Stimulated activated CD8-positive, alpha-beta memory T cell treated with anti-CD3 and anti-CD28 coated beads, Interleukin-2, amount 100 ng/mL, for 48 hours (primary cell): ENCODE measurements at places on chromosomes 2 and 18.
A peak's percentile ranks its signal among the peaks of the same experiment; 100 is the strongest.

GRCh38 chr18:49582579-49582978 lies 20.7 kb downstream of the LIPG start:
- no peak for DNase-seq

DNA sequence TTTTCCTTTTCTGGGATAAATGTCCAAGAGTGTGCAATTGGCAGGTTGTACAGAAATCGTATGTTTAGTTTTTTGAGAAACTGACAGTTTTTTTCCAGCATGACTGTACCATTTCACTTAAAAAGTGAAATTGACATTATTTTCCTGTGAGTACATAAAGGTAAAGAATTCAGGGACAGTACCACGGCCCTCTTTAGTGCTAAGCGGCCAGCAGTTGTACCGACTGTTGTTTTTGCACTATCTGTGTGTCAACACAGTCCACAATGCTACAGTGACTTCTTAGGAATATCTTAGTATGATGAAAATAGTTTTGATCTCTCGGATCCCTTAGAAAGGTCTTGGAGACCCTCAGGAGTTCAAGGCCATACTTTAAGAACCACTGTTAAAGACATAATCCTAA lies 2.6 kb downstream of the LIMS1 start:
- DNase-seq, result no peak

- no peak for DNase-seq
Observed at GRCh38 chr2:7165736-7166135, 248.5 kb downstream of the RNF144A start.

GRCh38 chr18:48576457-48576771 lies 37.6 kb downstream of the CTIF start:
- no peak for DNase-seq

DNA sequence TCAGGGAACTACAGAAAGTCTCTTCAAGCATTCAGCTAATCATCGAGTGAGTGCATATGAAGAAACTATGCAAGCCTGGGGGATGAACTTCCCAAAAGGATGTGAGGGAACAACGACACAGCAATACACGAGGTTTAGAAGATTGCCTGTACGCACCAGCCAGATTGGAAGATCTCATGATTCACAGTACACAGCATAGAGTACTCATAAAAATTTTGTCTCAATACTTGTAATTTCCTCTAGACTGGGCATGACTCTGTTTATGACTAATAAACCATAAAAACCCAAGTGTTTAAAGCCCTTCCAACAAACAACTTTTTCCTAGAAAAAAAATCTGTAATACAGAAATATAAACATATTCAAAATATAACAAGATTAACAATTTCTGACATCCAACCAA lies 279.7 kb downstream of the KCNJ3 start:
- DNase-seq, result no peak

GRCh38 chr2:240319221-240319854 lies 116.1 kb upstream of the GPC1 start:
- DNase-seq, result no peak

DNA sequence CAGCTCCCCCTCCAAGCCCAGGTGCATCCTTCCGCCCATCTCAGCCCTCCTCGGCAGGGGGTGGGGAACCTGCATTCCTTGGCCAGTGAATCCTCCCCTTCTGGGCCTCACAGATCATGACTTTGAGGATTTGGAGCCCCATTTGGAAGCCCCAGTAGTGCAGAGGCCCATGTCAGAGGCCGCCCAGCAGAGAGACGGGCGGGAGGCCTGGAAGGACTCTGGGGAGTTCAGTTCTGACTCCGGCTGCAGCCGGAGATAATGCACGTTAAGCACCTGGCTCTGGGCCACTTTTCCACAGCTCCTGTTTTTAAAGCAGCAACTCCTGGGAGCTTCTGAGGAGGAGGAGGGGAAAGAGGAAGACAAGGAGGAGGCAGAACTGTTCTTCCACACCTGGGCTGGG lies 14.9 kb downstream of the ATOH8 start:
- DNase-seq, result no peak

- DNase-seq, result no peak
Observed at GRCh38 chr2:240917684-240918257, 11.6 kb downstream of the CROCC2 start.

DNA sequence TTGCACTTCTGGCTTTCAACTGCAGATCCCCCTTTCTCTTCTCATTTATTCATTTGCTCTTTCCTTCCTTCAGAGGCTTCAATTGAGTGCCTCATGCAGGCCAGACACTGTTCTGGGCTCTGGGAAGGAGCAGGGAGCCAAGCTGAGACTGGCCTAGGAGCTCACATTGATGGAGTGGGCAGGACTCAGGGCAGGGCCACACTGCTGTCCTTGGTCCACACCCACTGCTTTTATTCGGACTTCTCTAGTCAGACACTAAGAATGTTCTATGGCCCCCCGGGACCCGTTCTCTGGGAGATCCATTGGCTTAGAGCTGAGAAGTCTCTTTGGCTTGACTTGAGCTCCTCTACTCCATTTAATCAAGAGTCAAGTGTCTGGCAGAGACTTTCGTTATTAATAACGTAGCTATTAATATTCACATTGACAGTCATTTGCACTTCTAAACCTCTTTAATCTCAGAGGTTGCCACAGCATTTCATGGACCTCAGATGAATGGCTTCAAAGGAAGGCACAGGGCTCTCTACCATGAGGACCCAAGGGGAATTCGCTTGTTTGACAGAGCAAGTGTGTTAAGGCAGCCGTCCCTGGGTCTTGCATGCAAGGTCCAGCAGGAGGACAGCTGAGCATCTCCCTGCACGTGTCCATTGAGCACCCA lies 20.1 kb downstream of the SH3RF3 start:
- no peak for DNase-seq

DNA sequence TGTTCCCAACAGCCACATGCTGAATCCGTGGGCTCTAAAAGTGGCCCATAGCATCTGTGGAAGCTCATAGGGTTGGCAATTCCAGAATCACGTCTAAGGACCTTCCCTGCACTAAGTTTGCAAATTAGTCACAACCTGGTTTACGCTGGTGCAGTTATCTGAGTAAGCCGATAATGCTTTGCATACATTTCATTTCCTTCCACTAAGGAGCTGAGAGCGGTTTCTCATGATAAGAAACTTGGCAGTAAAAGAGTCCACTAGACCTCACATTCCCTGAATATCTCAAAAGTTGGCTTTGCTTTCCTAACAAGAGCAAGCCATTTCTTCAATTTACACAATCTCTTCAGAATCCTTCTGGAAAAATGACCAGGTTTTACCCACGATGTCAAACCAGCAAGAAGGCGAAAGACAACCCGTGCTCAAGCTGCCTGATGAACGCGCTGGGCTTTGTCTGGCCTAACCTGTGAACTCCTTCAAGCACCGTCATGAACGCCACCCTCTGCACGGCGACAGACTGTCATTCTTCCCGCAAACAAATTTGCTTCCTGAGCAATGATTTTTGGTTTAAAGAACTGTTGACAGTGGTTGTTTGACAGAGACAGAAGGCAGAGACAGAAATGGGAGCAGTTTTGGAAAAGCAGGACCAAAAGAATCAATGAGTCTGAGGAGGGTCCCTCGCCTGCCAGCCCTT lies 73.0 kb upstream of the COPS8 start:
- DNase-seq, result no peak

GRCh38 chr2:28895189-28895893 lies 874 bp downstream of the WDR43 start:
- DNase-seq, result peak; percentile 13

DNA sequence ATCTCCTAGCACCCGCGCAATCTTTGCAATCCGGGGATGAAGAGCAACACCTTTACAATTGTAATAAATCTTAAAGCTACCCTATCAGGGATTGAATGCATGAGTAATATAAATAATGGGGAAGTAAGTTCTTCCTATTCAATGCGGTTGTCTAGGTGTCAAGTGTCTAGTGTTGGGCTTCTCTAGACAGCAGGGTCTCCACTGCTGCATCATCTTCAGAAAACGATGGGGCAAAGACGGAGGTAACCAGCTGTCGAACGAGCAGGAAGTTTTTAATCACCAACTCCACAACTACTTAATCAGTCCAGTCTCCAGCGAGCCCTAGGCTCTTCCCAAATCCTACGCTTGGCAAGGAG lies 573 bp downstream of the STAM2 start:
- no peak for DNase-seq

GRCh38 chr2:220555961-220556630 lies 928.7 kb downstream of the SLC4A3 start:
- no peak for DNase-seq

DNA sequence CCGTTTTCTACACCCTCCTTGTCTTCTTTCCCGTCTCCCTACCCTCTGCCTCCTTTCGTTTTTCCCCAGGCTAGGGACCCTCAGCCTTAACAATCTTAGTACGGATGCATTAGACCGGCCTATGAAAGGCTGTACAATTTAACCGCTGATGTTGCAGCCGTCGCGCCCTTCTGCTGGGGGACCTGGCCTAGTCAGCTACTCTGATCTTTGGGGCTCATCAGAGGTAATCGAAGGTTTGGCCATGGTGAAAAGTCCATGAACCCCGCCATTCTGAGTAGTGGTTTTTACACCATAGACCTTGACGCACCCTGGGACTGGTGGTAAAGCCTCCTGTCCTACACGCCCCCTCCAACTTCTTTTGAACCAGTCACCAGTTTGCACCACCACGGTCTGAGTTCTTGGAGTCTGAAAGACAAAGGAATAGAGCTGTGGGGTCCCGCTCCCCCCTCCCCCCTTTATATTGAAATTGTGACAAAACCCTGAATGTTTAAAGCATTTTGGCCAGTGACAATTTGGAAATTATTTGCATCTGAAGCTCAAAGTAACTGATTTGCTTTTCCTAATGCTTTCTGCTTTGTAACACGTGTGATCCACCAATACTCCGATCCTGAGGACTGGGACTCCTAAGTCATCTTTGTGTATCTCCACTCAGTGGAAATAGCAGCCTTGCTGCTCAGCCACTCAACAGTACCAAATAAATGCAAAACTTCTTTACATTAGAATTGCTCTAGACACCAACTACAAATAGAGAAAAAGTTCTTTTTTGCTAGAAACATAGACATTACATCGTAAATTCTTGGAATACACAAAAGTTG lies 642 bp upstream of the SRSF7 start:
- no peak for DNase-seq

- no peak for DNase-seq
Observed at GRCh38 chr2:54904836-54905235, 145.4 kb downstream of the RTN4 start.

DNA sequence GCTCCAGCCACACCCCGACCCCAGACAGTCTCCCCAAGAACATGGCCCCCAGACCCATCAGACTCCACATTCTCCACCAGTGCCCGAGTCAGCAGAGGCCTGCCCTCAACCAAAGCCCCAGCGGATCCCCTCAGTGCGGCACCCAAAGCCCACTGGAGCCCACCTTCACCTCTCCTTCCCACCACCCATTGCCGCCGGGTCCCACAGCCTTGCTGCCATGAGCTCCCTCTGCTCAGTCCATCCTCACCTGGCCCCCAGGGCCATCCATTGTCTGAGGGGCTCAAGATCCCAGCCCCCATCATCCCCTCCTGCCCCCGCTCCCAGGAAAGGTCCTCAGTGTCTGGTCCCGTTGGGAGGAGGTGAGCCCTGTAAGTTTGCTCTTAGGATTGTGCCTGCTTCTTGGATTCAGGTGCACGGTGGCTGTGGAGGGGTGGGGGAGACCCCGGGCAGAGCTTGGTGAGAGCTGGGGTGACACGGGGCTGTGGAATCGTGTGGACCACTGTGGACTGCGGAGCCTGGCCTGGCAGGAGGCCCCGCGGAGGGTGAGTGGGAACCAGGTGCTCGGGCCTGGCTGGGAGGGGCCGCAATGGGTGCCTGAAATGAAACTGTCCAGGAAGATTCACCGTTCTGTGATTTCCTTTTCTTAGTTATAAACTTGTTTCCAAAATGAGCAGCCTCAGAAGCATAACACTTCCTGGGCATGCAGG lies 32.7 kb upstream of the GPC1 start:
- DNase-seq, result no peak

DNA sequence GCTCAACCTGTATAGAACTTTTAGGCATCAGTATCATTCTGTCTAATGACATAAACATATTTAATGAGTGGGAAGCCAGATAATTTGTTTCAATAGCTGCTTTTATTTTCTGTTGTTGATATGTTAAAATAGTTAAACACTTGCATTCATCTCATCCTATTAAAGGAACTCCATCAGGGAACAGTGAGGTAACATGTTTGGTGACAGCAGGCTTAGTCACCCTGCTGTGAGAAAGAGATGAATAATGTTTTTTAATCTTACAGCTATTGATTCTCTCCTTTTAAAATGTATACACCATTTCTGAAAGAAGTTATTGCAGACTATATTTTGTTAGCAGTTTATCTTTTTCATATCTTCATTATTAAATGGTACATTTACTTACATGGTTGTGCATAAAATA lies 123.3 kb upstream of the CWC22 start:
- no peak for DNase-seq

GRCh38 chr2:228590681-228591080 lies 409.2 kb upstream of the SPHKAP start:
- no peak for DNase-seq

DNA sequence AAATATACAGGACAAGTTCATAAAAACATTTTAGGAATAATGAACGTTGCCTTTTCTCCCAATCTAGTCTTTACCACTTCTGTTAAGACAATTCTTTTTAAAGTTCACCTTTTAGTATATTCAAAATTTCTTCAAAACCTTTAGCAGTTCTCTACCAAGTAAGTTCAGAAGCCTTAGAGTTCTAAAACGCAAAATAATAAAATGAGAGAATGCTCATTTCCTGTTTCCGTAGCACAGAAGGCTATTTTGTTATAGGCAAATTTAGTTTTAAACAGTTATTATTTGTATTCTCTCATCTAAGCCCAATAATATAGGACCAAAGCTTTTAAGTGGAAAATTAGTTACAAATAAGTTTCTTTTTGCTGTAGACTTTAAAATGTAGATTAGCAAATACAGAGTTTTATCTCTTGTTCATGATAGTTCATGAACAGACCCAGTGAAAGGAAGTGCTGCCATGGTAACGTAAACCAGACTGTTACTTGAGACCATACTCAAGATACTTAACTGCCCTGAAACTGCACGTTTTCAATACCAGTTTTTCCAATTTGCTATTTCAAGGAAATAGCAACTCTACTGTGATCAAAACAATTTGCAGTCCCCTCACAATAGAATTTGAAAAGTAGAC lies 173.1 kb upstream of the STON1 start:
- no peak for DNase-seq
